Activated CD4-positive, alpha-beta memory T cell treated with anti-CD3 and anti-CD28 coated beads for 36 hours (primary cell): ENCODE measurements at places on chromosomes 1 and 21. TPM values are rescaled to one million over a fixed set of nuclear protein-coding genes. Genes with fewer than 3 reads are reported as not detected.

DNA sequence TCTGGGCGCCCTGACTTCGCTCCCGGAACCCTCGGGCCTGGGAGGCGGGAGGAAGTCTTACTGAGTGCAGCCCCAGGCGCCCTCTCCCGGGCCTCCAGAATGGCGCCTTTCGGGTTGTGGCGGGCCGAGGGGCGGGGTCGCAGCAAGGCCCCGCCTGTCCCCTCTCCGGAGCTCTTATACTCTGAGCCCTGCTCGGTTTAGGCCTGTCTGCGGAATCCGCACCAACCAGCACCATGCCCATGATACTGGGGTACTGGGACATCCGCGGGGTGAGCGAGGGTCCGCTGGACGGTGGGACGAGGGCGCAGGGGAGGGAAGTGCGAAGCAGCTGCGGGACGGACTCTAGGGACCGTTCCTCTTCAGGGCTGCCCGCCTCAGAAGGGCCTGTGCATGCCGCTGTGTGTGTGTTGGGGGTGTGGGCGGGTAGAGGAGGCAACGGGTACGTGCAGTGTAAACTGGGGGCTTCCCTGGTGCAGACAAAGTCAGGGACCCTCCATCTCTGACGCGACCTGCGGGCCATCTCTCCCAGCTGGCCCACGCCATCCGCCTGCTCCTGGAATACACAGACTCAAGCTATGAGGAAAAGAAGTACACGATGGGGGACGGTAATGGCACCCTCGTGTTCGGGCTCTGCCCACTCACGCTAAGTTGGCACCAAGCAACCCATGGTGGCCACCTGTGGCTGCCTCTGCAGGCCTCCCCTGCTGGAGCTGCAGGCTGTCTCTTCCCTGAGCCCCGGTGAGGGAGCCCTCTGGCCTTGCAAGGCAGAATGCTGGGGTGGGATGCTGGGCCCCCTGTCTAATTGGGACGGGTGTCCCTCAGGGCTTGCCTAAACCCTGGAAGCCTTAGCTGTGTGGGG, at the start of gene GSTM1:
Gene GSTM1, plus strand, starts transcription at position 177 of the 859 bp plus-strand sequence. Its CDS starts 57 bp downstream, at position 234.
- no peaks in the 10 kb centered on the region for H3K4me1 ChIP-seq
- H3K36me3 ChIP-seq = no peaks in the 10 kb centered on the region
- no peak within 1 kb of the TSS for H3K4me3 ChIP-seq
- no peaks in the 10 kb centered on the region for H3K27me3 ChIP-seq

DNA sequence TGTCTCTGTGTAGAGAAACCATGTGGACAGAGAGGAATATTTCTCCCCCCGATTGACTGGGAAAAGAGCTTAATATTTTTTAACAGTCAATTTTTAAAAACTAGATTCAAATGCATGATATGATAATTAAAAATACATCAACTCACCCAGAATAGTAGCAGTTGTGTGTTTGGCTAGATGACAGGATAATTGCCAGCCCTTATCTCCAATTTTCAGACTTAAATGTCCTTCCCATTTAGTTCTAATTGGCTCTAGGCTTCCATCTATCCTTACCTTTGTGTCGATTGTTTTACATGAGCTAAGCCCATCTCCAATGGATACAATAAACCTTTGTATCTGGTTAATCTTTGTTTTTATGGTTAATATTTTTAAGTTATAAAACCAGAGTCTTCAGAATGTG, 23.9 kb upstream of the KIAA0040 start:
- H3K36me3 ChIP-seq = no peaks in the 10 kb centered on the region
- H3K4me3 ChIP-seq = no peak overlapping the region
- no peak for DNase-seq
- H3K27me3 ChIP-seq = no peaks in the 10 kb centered on the region

DNA sequence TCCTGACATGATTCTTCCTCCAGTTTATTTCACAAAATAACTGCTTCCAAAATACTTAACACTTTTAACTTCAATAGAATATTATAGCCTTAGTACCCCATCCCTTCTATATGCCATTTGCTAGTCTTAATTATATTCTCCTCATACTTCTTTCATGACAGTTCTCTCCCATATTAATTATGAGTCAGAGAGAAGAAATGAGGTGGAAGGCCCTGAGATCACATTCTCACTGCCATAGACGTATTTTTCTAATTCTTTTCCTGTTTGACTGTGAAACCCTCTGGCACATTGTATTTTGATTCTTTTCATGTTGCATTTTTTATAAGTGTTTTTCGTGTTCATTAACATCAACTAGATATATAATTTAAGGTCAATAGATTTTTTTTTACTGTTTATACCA, 88.4 kb downstream of the GTF2B start:
- peaks cover 26% of the 10 kb centered on the region for H3K36me3 ChIP-seq
- H3K4me3 ChIP-seq = no peak overlapping the region
- H3K4me1 ChIP-seq = peaks cover 13% of the 10 kb centered on the region
- H3K27ac ChIP-seq = peak overlapping the region; percentile 42
- H3K27me3 ChIP-seq = no peaks in the 10 kb centered on the region

DNA sequence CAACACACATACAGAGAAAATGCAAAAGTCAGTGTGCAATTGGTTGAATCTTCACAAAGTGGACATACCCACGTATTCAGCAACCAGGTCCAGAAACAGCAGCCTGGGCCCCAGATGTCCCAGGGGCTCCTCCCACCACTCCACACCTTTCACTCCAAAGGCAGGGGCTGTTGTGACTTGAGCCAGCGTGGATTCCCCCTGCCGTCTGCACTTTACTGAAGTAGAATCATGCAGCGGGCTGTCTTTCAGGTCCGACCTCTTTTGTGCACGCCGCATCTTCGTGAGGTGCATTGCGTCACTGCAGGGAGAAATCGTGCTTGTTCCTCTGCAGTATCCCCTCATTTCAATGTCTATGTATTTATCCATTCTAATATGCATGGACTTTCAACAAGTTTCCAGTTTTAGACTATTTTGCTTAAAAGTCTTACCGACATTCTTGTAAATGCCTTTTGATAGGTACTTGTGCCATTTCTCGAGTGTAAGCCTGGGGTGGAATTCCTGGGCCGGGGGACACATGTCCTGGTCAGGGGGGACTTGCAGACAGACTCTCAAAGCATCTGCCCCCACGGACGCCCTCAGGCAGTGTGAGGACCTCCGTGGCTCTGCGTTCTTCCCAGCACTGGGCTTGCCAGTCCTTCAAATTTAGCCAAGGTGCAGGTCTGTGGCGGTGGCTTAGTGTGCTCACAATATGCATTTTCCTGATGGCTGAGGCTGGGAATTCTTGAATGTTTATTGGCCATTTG, 29.3 kb upstream of the ACTRT2 start:
- H3K4me3 ChIP-seq = no peak overlapping the region
- no peak overlapping the region for H3K27ac ChIP-seq
- DNase-seq = no peak
- H3K27me3 ChIP-seq = peaks cover 3% of the 10 kb centered on the region

DNA sequence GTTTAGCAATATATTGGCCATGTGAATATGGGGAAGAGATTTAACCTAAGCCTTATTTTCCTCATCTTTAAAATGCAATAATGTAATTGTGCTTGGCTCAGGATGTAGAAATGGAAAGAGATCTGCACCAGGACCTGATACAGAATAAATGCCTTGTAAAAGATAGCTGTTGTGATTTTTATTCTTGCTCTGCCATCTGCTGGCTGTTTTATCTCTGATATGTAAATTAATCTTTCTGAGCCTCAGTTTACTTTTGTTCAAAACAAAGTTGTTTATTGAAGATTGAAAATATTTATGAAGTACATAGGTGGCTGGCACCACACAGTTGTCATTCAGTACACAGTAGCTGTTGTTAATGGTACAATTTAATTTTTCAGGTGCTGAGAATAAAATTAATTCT, 21.9 kb downstream of the ZYG11B start:
- DNase-seq = no peak
- no peaks in the 10 kb centered on the region for H3K36me3 ChIP-seq
- H3K4me1 ChIP-seq = peaks cover 18% of the 10 kb centered on the region
- no peaks in the 10 kb centered on the region for H3K27me3 ChIP-seq
- no peak overlapping the region for H3K4me3 ChIP-seq

DNA sequence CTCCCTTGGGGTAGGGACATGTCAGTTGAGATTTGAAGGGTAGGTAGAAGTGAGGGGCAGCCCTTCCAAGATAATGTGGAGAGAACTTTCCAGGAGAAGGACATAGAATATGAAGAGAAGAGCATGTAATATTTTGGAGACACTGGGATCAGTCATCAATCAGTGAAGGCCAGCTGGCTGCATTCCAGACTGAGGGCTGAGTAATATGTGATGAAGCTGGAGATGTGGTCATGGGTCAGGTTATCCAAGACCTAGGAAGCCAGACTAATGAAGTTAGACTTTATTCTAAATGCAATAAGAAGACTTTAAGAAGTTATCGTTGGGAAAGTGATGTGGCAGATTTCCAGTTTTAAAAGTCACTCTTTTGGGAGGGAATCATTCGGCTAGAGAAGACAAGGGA, 262.0 kb downstream of the HMCN1 start:
- no peak for DNase-seq
- no peaks in the 10 kb centered on the region for H3K4me1 ChIP-seq
- H3K27me3 ChIP-seq = no peaks in the 10 kb centered on the region
- no peaks in the 10 kb centered on the region for H3K36me3 ChIP-seq
- H3K27ac ChIP-seq = no peak overlapping the region

The IKBKE gene
- 19.4 TPM for total RNA-seq
